ENCODE measurements at places on chromosomes 7 and 10. TPM values are rescaled to one million over a fixed set of nuclear protein-coding genes. Genes with fewer than 3 reads are reported as not detected.
A peak's percentile ranks its signal among the peaks of the same experiment; 100 is the strongest.

DNA sequence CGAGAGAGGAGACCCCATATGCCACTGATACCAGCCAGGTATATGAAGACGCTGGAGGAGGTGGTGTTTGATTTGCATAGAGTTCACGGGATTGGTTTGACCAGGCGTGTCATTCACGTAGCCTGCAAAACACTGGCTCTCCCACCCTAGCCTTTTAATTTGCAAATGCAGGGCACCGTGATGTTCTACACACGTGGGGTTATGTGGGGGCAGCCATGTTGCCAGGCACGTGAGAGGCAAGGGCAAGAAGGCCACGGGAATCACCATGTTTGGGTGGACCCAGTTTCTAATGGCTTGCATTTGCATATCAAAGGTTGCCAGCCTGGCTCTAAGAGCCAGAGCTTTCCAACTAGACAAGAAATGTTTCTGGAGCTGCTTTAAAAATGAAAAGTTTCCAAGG, 117.2 kb upstream of the LYZL1 start:
- DNase-seq, result no peak

DNA sequence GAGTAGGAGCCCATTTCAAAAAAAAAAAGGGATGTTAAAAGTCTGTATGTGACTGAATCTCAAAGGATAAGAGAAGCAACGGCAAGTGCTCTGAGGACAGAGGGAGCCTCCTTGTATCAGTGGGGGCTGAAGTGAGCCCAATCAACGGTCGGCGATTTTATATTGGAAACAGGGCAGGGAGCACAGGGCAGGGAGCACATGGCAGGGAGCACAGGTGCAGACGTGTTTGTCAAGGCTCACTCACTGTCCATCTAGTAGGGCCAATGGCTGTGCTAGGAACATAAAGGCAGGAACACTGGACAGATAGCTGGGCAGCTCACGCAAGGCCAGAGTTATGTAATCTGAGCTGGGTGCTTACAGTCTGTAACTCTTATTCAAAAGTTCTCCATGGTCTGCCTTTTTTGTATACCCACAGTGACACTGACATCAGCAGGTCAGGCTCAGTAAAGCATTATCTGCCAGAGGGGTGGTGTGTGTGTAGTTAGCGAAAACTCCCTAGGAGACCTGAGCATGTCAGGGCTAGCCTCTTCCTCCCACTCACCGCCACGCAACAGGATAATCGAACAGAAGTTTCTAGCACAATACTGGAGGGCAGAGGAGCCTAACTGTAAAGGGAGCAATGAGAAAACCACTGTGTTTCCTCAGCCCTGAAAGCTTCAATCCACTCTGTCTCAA, 15.4 kb downstream of the AKR1B1 start:
- no peak for DNase-seq

- no peak for DNase-seq
These were observed 16.1 kb upstream of the TSPAN12 start for GRCh38 chr7:120874016-120874415.

C10orf67 gene
- total RNA-seq, result not detected

DNA sequence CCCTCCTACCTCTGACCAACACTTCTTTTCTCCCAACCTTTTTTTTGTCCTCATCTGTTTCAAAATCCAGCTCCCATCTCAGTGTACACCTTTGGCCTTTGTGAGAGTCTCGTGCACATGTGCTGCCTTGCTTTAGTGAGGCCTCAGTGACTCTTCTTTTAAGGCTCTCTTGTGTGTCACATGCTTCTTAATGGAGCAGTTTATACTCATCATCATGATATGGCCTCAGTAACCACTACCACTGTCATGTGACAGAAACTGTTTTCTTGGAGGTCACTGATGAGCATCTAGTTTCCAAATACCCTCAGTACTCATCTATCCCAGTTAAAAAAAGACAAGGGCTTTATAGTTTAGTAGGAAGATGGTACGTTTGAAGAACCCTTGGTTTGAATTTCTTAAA, 8.1 kb upstream of the ARHGAP22 start:
- no peak for DNase-seq

ZPBP gene
- not detected for total RNA-seq

GRCh38 chr7:124152859-124153692, 120.2 kb upstream of the TMEM229A start:
- peak; percentile 6 for DNase-seq

DNA sequence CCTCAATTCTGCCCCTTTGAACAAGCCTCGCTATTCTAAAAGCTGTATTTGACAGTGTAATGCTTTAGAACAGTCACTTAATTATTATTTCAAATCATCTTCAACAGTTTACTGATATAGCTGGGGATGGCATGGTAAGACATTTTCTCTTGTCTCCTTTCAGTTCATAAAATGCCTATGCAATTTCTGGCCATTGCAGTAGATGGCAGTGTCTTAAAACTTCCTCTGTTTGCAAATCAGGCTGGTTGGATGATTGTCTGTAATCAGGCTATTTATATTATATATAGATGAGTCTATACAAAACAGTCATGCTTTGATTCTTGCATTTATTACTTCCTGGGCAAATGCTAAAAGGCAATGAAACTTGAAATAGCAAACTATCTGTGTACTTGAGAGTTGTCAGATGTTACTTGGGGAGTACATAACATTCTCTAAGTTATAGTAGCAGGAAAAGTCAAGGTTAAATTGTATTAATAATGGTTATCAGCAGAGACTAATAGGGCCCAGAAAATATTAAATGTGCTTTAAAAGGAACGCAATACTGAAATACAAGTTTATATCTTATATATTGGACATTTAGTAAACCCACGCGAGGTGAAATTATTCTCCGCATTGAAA, 55.5 kb upstream of the LHFPL3 start:
- no peak for DNase-seq

SPDYE11 gene
- total RNA-seq, result not detected

DNA sequence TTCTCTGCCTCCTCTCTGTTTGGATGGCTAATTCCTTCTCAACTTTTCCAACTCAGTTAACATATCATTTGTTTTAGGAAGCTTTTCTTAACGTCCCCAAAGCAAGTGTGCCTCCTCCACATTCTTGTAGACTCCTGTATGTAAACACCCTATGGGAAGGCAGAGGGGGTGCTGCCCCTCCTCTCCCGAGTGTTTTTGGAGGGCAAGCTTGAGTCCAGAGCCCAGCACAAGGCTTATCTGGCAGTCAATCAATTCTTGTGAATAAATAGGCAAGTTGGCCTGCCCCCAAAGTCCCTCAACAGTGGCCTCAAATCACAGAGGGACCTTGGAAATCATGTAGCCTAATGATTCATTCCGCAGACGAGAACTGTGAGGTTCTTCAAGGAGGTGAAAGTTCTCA, 305.6 kb downstream of the RPS24 start:
- DNase-seq, result no peak

DNA sequence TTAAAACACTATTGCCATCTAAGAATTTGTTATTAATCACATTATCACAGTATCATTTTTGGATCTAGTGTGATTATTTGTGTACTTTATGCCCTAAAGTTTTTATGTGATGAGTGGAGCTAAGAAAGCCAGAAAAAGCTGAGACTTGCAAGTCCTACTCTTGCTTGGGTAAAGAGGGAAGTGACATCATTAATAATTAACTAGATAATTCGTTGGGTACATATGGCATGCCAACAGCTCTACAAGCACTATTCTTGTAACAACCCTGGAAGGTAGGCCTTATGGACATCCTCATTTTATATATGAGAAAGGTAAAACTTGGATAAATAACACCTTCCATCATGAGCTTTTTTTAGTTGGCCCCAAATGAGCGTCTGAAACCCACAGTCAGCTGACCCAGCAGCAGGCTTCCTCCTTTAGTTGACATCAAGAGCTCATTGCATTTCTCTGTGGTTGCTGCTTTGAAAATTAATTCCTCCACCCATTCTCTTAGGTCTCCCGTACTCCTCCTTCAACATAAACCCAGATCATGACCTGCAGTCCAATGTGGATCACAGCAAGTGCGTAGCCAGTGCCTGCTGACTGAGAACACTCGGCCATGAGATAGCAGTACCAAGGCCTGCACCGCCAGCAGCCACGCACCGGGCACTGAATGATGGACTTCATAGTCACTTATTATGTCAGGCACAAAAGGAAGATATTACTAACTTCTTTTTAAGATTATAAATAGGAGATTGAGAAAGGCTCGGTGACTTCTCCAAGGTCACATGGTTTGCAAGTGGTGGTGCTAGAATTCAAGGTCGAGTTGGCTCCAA, 292.0 kb upstream of the AOAH start:
- no peak for DNase-seq

DNA sequence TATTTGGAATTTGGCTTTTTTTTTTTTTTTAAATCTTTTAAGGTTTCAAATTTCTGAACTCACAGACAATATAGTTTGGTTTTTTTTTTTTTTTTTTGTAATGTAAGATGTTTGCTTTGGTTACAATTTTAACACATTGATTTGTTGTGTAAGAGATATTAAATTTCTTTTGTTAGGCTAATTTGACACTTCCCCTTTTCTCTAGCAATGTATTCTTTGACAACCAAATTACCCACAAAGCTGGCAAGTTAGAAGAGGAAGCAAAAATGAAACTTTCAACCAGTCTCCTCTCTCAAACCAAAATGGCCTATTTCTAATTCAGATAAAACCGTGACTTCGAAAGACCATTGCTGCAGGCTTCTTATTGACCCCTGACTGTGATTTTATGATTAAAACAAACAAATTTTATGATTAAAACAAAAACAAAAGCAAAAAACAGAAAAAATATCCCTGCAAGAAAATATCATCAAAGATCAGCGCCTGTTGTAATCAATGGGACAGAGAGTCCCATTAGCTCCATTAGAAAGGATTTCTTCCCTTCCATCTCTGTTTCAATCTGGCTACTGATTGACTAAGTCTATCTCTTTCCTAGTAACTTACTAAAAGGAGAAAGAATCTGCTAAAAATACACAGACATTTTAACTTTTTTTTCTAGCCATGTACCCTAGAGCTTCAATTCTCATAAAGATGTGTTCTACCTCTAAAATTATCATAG, 489.2 kb downstream of the MDFIC start:
- DNase-seq, result no peak

DNA sequence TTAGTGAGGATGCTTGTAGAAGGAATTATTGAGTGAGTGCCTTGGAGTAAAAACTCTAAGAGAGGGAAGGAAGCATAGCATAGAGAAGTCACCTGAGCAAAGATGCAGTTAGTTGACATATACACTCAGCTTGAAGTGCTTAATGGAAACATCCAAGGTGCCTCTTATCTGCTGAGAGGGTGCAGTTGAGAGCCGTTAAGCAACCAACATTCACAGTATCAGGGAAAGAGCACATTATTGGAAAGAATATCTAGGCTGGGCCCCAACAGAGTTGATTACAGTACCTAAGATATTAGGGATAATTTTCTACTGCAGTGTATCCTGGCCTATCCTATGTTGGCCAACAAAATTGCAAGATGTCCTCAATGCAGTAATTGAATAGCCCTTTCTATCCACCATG, 302.0 kb downstream of the ETV1 start:
- DNase-seq, result no peak

GRCh38 chr10:102880256-102880655, 11.0 kb downstream of the AS3MT start:
- DNase-seq, result no peak

CHST3 gene
- 15.8 TPM for total RNA-seq

DNA sequence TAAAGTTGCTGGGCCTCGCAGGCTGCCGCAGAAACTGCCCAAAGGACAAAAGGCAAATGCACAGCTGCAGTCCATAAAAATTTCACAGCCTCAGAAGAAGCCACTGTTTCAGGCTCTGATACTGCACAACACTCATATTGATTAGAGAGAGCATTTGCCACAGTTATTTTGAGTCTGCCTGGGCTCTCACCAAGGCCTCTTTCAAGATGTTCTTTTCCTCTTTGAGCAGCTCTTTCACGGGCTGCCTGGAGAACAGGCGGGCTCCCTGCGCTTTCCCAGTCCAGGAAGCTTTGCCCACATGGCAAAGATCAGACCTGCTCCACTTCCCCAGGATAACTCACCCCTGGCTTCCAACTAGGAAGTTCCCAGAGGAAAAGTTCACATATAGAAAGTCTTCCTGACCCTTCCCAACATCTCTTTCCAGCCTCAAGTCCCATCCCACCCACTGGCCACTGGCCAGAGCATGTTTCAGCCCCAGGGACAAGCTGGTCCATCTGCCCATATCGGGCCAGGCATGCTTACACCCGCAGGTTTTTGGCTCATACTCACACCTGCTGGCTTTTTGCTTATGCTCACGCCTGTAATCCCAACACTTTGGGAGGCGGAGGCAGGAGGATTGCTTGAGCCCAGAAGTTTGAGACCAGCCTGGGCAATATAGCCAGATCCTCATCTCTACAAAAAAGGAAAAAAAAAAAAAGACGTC, 3.3 kb downstream of the SLIT1 start:
- no peak for DNase-seq

- no peak for DNase-seq
These were observed 188.6 kb upstream of the LRRTM3 start for GRCh38 chr10:66737241-66737640.

CFAP43 gene
- total RNA-seq, result 0.16 TPM

TRIM74 gene
- not detected for total RNA-seq

DNA sequence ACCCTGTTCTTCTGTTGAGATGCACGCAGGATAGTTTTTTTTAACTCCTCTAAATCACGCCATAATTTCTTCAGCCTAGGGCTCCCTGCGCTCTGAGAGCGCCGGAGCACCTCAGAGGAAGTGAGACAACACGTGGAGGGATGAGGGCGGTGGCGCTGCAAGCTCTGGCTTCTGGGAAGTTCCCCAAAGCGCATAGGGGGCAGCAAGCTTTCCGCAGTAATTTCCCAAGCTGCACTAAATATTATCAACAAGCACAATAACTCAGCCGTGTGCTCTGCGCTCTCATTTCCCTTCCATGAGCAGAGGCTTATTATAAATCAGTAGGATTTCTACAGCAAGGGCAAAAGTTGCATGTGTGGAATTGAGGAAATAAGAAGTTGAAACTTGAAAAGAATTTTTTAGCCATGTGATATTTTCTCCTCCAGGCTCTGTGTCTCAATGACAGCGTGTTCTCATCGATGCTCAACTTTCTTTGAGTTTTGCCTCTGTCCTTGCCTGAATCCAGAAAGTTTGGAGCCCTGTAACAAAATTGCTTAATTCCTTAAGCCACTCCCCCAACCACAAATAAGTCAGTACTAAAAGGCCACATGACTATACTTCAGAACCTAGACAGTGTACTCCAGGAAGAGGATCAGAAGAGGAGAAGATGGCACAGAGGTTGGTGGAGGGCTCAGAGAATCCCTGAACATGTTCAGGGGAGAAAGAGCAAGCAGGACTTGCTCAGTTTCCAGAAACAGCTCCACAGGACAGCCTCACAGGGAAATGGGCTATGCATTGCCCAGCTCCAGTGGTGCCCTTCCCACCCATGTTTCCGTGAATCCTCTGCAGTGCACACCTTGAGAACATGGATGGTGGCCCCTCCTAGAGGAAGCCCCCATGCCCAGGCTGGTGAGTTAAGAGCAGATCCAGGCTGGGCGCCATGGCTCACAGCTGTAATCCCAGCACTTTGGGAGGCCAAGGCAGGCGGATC, 221.5 kb upstream of the GHITM start:
- no peak for DNase-seq

HACD1 gene
- 139 TPM for total RNA-seq

GRCh38 chr7:102222445-102222844, 64.2 kb upstream of the SH2B2 start:
- DNase-seq, result no peak

ANXA8 gene
- total RNA-seq, result 0.16 TPM

NDUFA5 gene
- 57.9 TPM for total RNA-seq

GRCh38 chr10:34941471-34942357, 126.6 kb upstream of the PARD3 start:
- DNase-seq, result no peak

GRCh38 chr10:110413049-110413783, 84.5 kb upstream of the DUSP5 start:
- DNase-seq, result no peak

PTF1A gene
- not detected for total RNA-seq
